SW 1271 (cell line): ENCODE measurements at places on chromosomes 16 and 17.
A peak's percentile ranks its signal among the peaks of the same experiment; 100 is the strongest.

GRCh38 chr17:82956726-82957468 is 117.1 kb upstream of the ZNF750 start:
- no peak for DNase-seq

DNA sequence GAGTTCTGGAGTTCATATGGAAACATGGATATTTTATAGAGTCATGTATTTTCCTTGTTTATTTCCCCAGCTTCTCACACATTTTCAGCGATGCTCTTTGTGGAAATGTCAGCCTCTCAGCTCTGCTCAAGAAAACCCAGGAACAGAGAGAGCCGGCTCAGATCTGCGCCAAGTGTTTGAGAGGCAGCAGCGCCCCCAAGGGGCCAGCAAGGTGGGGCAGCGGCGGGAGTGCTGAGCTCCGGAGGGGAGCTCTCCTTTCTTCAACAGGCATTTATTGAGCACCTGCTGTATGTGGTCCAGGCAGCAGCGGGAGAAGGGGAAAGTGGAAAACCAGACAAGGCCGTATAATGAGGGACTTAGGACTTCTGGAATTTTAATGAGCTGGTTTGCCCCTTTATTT is 421.1 kb upstream of the C16orf82 start:
- DNase-seq: no peak

- DNase-seq: no peak
Observed at GRCh38 chr16:58883131-58883530, 149.0 kb upstream of the GOT2 start.

- no peak for DNase-seq
Observed at GRCh38 chr17:75241502-75241901, 19.9 kb downstream of the GGA3 start.

DNA sequence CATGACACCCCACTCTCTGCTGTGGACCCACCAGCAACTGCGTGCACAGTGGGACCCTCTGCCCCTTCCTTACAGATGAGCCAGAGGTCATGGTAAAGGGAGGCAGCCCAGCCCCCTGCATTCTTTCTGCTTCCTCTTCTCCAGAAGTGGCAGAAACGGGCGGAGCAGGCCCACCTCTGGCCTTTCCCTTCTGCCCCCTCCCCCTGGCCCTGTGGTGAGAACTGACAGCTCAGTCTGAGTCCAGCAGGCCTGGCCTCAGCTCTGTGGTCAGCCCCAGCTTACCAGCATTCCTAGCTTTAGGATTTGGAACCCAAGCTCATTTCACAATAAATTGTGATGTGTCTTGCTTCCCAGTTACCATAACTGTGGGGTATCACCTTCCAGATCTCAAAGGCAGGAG is 4.8 kb upstream of the ANKRD11 start:
- DNase-seq: no peak

DNA sequence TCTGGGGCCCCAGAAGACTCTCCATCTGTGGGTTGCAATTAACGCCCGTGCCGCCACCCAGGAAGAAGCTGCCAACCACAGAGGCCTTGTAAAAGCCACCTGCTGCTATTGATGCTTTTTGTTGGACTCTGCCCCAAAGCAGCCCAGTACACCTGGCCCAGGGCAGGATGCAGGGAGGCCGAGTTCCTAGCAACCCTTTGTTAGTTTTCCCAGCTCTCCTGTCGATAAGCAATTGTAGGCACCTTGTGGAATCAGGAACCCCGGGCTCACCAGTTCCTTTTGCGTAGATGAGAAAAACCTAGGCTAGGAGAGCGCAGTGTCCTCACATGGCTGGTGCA is 103.3 kb downstream of the ABCC6 start:
- DNase-seq: no peak

DNA sequence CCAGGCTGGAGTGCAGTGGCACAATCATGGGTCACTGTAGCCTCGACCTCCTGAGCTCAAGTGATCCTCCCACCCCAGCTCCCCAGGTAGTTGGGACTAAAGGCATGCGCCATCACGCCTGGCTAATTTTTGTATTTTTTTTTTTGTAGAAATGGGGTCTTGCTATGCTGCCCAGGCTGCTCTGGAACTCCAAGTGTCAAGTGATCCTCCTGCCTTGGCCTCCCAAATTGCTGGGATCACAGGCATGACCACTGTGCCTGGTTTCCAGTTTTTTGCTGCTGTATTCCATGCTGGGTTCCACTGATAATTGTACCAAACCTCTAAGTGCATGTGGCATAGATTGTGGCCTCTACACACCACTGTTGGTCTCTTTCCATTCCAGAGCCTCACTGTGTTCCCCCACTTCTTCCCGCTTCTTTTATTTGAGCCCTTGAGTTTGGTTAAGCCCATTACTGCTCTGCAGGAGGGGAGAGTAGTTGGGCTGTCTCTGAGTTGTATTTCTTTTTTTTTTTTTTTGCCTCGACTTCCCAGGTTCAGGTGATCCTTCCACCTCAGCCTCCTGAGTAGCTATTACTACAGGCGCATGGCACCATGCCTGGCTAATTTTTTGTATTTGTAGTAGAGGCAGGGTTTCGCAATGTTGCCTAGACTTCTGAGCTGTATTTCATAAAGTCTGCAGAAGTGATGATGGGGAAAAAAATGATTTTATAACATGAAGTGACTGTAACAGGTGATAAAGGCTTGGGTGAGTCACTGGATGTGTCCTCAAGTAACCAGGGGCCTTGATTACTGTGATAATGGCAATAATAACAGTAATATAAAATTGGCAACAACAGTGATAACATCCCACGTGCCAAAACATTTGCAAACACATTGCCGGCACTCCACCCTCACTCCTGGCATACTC is 30.0 kb downstream of the EEF2K start:
- DNase-seq: no peak

DNA sequence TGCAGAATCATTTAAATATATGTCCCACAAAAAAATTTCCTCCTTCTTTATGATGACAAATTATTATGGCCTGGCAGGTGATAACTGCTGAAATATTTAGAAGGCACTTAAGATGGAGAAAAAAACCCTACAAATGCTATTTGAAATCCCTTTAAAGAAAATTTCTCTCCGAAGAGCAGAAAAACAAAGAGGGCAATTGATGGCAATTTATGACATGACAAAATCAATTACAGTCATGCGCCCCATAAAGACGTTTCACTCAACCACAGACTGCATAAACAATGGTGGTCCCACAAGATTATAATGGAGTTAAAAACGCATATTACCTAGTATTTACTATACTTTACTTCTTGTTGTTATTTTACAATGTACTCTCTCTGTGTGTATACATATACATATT is 25.2 kb upstream of the KIF2B start:
- DNase-seq: no peak

DNA sequence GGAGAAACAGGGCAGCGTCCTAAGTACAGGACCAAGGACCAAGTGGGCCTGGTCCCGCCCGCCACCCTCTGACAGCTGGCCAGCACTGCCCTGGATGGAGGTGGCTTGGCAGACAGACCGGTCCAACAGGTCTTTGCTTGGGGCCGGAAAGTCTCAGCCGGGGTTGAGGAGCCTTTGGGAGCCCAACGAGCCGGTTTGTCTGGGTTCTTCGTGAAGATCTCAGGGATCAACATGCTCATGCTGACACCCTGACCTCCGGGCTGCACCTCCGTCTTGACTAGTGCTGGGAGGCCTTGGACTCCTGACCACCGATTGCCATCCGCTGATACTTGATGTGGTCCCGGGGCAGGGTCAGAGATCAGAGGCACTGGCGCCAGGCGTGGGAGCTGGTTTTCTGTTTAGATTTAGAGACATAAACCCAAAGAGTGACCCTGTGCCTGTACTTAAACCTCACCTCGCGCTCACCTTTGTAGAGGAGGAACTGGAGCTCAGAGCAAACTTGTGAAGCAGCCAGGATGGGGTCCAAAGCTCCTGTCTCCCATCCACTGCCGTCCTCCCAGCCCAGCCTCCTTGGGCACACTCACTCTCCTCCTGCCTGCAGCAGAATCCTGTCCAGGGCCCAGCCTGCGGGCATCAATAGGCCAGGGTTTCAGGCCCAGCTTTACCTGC is 92.1 kb upstream of the GSE1 start:
- DNase-seq: no peak

- DNase-seq: no peak
Observed at GRCh38 chr17:58338841-58339754, 10.5 kb upstream of the TSPOAP1 start.

GRCh38 chr16:81335669-81336068 is 20.9 kb downstream of the GAN start:
- DNase-seq: no peak

GRCh38 chr16:72066747-72067146 is 3.7 kb downstream of the HPR start:
- DNase-seq: peak; percentile 60
